ENCODE measurements at places on chromosomes 11 and 22.

DNA sequence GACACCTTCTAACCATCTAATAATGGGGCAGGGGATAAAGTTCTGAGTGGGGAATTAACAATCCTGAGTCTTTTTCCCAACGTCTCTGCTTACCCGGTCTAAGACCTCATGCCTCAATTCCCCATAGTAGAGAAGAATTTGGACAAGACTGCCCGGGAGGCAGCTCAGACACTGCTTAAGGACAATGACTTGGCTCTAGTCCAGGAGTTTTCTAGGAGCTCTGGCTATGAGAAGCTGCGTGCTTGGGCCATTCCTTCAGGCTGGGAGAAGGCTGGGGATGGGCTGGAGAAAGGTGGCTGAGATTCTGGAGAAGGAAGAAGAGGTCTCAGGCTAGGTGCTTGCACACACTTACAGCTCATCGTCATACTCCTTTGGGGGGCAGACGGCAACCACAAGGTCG is 19.8 kb upstream of the ABCC8 start:
- no peak for DNase-seq

DNA sequence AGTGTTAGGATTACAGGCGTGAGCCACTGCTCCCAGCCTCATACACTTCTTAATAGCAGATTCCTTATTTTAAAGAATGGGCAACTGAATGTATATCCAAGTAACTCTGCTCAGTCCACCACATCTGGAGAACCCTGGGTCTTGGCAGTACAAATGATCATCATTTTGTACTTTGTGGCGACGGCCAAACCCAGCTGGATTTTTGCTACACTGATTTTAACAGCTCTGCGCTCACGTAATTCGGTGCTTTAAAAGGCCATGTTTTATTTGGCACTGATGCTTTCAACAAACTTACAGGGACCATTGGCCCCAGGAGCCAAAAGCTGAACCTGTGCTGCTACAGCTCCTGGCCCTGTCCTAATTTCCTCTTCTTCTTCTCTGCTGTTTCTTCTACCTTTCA is 60.8 kb upstream of the PDE3B start:
- no peak for DNase-seq

DNA sequence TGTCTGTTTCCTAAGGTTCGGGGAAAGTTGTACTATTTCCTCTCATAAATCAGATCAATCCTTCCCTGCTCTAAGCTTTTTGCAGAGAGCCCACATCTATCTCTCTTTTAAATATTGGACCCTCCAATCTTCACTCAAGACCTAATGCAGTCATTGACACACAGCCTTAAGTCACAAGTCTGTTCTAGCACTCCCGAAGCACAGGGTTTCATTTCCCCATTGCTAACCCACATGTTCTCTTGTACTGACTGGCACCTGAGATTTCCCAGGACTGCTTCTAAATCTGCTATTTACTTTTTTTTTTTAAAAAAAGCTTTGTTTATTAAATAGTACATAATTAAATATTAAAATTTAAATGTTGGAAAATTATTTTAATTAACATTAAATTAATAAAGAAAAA is 674.7 kb downstream of the TBC1D22A start:
- no peak for DNase-seq

DNA sequence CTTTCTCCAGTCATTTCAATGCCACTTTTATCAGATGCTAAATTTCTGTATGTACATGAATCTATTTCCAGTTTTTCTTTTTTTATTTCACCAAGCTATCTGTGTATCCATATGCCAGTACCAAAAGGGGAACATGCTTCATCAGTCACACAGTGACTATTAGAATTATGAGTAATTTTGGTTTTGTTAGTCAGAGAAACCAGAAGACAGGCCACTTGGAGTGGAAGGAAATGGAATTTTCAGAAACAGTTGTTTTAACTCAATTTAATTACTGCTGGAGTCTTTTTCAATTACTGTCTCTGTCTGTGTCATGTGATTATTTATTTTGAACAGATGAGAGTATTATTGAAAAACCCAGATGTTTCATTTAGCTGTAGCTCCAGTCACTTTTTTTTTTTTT is 84.6 kb upstream of the ANO3 start:
- no peak for DNase-seq

- no peak for DNase-seq
Measured at GRCh38 chr11:105923807-105924206, 98.2 kb downstream of the MSANTD4 start.

- no peak for DNase-seq
Measured at GRCh38 chr11:101907815-101908214, 7.0 kb upstream of the CEP126 start.

GRCh38 chr22:30438559-30438958 is 13.0 kb downstream of the MTFP1 start:
- DNase-seq, result no peak

- no peak for DNase-seq
Measured at GRCh38 chr22:18085188-18085587, 7.4 kb downstream of the PEX26 start.

DNA sequence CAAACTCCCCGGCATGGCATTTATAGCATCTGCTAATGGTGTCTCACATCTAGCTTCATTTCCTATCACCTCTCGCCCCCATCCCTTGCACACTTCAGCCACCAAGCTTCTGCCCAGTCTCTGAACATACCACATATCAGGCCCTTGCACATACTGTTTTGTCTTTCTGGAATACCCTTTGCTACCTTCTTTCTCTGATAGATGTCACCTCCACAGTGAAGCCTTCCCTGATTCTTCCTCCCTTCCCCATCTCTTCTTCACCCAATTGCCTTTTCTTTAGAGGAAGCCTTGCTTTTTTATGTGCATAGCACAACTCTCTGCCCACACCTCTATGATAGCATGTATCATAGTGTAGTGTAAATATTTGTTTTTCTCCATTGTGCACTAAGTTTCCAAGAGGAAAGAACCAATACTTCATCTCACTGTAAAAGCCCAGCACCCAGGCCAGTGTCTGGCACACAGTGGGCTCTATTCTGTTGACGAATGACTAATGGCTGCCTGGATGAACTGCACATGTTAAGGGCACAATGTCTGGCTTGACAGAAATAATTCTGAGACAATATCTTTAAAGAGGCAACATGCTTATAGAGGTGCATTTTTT is 27.8 kb downstream of the P4HA3 start:
- DNase-seq, result no peak

GRCh38 chr22:47032091-47032943 is 269.9 kb downstream of the TBC1D22A start:
- DNase-seq, result no peak

GRCh38 chr22:37300551-37301017 is 18.3 kb downstream of the CYTH4 start:
- no peak for DNase-seq

- no peak for DNase-seq
Measured at GRCh38 chr11:1586699-1587098, 1.6 kb upstream of the KRTAP5-1 start.

DNA sequence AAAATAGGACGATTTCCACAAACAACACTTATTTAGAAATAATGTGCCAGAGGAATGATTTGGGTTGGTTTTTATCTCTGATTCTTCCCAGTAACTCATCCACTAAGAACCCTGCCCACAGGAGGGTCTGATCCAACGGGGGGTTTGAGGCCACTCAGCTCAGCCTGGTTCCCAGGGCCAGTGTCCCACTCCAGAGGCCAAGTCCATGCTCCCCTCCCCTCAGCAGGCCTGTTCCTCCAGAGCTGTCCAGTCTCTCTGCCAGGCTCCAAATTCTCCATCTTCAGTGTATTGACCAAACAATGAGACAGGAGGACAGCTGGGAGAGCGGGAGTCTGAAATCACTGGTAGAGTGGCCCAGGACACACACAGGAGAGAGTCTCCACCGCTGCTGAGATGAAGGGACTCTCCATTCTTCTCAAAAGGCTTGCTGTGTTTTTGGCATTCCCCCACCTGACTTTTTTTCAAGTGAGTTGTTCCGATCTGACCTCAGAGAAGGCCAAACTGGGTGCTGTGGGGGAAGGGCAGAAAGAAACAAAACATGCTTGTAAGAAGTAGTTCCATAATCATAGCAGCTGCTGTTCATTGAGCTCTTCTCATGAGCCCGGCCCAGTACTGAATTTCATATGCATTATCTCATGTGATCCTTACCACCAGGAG is 17.6 kb upstream of the SCN2B start:
- DNase-seq, result no peak

- DNase-seq, result no peak
Measured at GRCh38 chr11:4039011-4039410, 55.6 kb upstream of the RRM1 start.
